GDM1 (cell line): ENCODE measurements at places on chromosomes 12 and 14.

GRCh38 chr12:115813256-115813655 lies 464.2 kb downstream of the MED13L start:
- DNase-seq = no peak

GRCh38 chr12:69896653-69897381 lies 71.8 kb downstream of the MYRFL start:
- DNase-seq = no peak

DNA sequence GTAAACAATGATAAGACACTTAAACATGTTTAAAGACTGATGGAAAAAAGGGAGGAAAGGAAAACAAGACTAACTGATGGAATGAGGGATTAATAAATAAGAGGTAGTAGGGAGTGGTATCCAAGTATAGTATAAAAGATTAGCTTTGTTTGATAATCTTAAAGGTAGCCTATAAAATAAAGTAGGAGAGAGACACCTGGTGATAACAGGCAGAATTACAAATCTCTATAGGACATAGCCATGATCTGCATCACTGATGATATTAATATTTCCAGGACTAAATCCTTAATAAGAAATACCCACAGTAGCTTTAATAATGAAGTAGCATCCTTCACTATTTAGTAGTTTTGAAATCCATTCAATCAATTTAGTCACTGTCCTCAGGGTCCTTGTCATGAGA lies 30.4 kb downstream of the DLGAP5 start:
- DNase-seq = no peak

DNA sequence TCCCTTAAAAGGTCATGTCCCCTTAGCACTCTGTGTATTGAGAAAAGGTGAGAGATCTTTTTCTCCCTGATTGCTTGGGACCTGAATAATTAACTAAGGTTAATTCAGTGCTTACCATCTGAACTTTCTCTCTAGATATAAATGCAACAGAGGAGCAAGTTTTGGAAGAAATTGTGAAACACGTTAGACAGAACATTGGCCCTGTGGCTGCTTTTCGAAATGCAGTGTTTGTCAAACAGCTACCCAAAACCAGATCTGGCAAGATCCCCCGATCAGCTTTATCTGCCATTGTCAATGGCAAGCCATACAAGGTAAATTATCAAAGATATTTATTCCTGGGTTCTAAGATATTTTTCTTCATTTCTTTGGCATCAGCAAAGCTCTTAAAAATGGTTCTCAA lies 175.5 kb downstream of the ACSS3 start:
- DNase-seq = no peak
